ENCODE measurements at places on chromosomes 11 and 22.

DNA sequence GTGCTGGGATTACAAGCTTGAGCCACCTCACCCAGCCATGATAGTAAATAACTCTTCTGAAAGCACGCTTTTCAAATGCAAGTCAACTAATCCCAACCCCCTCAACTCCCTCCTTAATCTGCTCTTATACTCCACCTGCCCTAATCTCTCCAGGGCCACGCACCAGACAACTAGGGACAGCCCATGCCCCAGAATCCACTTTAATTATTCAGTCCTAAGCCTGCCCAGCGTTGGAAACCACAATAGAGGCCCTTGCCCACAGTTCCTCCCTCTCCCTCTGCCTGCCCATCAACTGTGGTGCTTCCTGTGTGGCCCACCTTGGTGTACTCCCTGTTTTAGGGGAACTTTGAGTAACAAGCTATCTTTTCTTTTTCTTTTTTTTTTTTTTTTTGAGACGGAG, 2.7 kb upstream of the VPREB3 start:
- no peak for DNase-seq

GRCh38 chr22:25002241-25002985, 49.9 kb downstream of the KIAA1671 start:
- no peak for DNase-seq

- no peak for DNase-seq
These were observed 14.1 kb upstream of the SELENOH start for GRCh38 chr11:57727185-57727584.

GRCh38 chr11:13216019-13216710, 61.4 kb upstream of the BMAL1 start:
- no peak for DNase-seq

GRCh38 chr11:10625281-10625981, 57.0 kb upstream of the LYVE1 start:
- DNase-seq = no peak

GRCh38 chr11:120606211-120607010, 94.9 kb downstream of the GRIK4 start:
- no peak for DNase-seq

- peak; percentile 72 for DNase-seq
These were observed 3.2 kb upstream of the CSDC2 start for GRCh38 chr22:41557401-41558240.

- DNase-seq = no peak
These were observed 227.5 kb upstream of the ZC3H12C start for GRCh38 chr11:109865548-109866186.

GRCh38 chr11:76096552-76096951, 109.8 kb downstream of the WNT11 start:
- no peak for DNase-seq

DNA sequence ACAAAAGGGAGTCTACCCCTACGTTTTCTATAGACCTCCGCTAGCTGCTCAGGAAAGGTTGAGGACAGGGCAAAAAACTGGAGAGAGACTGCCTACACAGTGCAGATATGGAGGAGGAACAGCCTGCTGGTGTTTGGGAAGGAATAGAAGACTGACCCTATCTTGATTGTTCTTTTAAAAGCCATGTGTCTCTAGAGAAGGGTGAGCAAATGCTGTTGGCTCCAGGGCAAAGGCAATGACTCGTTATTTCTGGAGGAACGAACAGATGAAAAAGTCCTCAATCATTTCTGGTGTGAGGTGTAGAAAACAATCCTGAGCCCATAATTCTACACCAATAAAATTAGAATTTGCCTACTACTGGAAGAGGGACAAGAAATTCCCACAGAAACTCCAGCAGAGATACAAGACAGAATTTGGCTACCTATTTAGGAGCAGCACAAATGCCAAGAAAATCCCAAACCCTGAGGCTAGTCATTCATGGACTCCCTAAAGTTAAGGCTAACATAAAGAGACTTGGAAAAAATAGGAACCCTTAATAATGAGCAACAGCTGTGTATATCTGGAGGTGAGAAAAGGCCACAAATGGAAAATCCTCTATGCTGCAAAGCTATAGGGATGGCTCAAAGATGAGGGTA, 1206.3 kb upstream of the CNTN5 start:
- no peak for DNase-seq

- no peak for DNase-seq
These were observed 266.4 kb upstream of the NCAM1 start for GRCh38 chr11:112694813-112695212.

DNA sequence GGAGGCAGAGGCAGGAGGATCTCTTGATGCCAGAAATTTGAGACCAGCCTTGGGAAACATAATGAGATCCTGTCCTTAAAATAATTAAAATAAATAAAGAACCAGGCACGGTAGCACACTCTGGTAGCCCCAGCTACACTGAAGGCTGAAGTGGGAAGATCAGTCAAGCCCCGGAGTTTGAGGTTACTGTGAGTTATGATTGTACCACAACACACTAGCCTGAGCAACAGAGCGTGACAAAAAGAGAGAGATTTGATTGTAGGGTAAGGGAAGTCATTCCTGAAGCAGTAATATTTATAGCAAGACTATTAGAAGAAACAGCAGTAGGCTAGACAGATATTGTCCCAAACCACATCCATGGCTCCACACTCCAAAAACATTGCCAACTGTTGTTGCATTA, 1408.4 kb upstream of the TENM4 start:
- DNase-seq = no peak

- DNase-seq = no peak
These were observed 96.6 kb downstream of the MPPED2 start for GRCh38 chr11:30489511-30489910.

- no peak for DNase-seq
These were observed 1.1 kb downstream of the USP35 start for GRCh38 chr11:78189851-78190250.

- DNase-seq = no peak
These were observed 53.7 kb downstream of the FBXO7 start for GRCh38 chr22:32528316-32528715.

GRCh38 chr11:121368364-121369240, 76.0 kb downstream of the SC5D start:
- no peak for DNase-seq

GRCh38 chr22:28424427-28425080, 255.1 kb downstream of the TTC28 start:
- DNase-seq = no peak

GRCh38 chr22:32416556-32417085, 4.6 kb upstream of the RTCB start:
- DNase-seq = no peak
